K562 (cell line): ENCODE measurements at places on chromosomes 1 and 21.

- peak; percentile 83 for DNase-seq
Measured at GRCh38 chr21:35206141-35207125, 157.3 kb upstream of the RUNX1 start.

DNA sequence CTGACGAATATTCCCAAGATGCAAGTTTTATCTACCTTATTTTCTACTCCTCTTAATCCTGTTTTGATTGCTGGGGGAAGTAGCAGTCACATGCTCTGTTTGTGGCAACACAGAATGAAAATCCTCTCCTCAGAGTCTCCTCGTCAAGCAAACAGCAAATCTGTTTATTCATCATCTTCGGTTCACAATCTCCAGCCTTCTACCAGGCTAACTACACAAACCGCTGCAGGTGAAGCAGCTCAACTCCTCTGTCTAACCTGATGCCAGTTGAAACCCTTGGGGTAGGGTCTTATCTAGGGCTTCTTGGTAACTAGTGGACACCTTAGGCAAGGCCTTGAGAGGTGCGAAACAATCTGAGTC lies 91.0 kb downstream of the SIPA1L2 start:
- DNase-seq: no peak

DNA sequence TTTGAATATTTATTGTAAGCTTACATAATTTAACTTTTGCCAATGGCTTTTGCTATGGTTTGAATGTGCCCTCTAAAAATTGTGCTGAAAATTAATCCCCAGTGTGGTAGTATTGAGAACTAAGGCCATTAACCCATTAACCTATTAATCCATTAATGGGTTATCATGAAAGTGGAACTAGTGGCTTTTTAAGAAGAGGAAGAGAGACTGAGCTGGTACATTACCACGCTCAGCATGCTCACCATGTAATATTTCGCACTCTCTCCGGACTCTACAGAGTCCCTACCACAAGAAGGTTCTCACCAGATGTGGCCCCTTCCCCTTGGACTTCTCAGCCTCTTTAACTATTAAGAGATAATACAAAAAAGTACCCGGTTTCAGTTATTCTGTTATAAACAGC lies 164.4 kb upstream of the ZRANB2 start:
- no peak for DNase-seq

- DNase-seq: peak; percentile 97
Measured at GRCh38 chr1:43329995-43330751, 7.4 kb upstream of the MPL start.

- DNase-seq: no peak
Measured at GRCh38 chr1:167602840-167603239, 27.2 kb upstream of the RCSD1 start.

GRCh38 chr1:187051618-187052232 lies 223.0 kb downstream of the PLA2G4A start:
- DNase-seq: peak; percentile 63

DNA sequence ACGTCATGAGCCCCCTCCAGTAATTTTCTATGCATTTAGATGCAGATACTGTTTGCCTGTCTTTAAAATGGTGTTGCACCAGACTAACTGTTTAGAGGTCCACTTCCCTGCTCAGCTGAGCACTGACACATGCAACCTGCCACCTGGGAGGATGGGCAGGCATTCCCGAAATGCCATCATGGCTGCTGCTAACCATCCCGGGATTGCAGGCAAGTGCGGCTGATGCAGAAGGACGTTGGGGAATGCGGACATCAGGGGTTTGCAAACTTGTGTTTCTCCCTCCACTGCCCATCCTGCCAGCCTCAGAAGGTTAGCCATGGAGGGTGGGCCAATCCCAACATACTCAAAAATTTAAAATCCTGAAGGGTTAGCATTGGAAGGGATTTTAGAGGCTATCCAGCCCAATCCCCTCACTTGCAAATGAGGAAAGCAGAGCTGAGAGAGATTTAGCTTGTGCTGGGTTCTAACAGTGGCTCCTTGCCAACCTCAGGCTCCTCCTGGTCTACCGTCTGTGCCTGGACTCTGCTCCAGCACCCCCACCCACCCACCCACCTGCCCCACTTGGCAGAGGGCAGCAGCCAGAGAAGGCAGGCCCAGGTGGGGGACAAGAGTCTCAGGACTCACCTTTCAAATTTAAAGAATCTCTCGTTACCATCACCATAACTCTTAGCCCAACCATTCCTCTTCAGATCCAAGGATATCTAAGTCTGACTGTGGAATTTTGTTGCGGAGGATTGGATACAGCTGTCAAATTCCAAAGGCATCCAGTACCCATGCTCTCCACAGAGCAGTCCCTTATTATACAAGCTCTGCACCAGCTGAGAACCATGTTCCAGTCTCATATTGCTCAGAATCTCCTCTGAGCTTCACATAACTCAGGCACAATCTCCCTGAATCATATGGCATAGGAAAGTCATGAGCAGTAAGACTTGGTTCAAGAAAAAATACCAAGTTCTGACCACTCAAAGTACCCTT lies 34.2 kb downstream of the HIVEP3 start:
- no peak for DNase-seq

DNA sequence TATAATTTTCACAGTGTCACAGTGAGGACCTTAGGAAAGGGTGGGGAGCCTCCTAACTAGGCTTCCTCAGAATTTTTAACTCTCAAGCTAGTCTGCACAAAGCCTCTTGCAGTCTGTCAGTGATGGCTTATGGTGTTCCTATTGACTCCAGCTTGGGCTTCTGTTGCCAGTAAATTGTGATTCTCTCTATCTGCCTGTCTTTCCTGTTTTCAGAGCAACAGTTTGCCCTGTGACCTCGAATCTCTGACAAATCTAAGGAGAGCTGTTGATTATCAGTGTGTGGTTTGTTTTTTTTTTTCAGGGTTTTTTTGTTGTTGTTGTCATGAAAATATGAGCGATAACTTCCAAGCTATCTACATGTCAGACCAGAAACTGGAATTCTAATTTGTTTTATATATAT lies 423.2 kb upstream of the B3GALT2 start:
- DNase-seq: no peak

- DNase-seq: no peak
Measured at GRCh38 chr1:180892272-180892671, 20.4 kb upstream of the KIAA1614 start.

- no peak for DNase-seq
Measured at GRCh38 chr1:162388615-162389014, 7.1 kb downstream of the C1orf226 start.

GRCh38 chr1:97796711-97797110 lies 124.1 kb downstream of the DPYD start:
- no peak for DNase-seq

GRCh38 chr21:43639470-43640353 lies 19.6 kb downstream of the HSF2BP start:
- DNase-seq: no peak

DNA sequence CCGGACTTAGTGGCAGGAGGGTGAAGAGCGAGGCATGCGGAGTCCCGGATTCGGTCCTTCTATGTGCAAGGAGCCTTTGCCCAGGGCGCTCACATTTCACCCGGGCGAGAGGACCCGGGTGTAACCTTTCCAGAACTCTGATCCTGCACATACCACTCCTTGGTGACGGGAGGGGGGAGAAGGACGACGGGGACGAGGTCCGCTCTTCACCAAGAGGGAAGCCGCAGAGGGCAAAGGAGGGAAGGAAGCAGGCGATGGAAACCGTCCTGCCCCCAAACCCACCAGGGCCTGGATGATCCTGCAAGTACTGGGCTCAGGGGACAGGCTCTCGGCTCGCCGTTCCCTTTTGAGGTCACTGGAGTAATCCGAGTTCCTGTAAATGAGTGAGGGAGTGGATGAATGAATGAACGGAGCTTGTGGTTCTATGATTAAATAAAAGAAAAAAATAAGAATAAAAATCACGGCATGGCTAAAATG lies 993 bp downstream of the SYPL2 start:
- no peak for DNase-seq

- DNase-seq: no peak
Measured at GRCh38 chr1:37438869-37439343, 35.5 kb upstream of the ZC3H12A start.

GRCh38 chr1:57164584-57164983 lies 198.8 kb upstream of the C8B start:
- no peak for DNase-seq

DNA sequence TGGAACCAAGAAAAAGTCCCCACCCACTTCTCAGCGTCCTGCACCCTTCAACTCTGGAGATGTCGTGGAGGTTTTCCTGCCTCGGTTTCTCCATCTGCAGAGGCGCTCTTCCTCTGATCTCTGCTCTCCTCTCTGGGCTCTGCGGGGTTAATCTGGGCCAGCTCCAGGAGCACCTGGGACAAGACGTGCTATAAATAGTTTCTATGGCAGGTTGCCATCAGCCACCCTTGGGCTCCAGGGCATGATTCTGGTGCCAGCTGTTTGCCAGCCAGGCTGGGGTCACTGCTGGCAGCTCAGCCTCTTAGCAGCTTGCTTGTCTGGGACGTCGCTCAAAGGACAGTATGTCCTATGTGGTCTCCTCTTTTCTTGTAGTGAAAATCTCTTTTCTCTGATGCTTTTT lies 137.1 kb downstream of the ACTL8 start:
- DNase-seq: no peak

GRCh38 chr1:226603022-226603857 lies 54.7 kb downstream of the STUM start:
- DNase-seq: no peak

GRCh38 chr1:174654560-174654959 lies 206.8 kb downstream of the GPR52 start:
- DNase-seq: no peak

- no peak for DNase-seq
Measured at GRCh38 chr1:226497276-226497833, 51.2 kb upstream of the STUM start.

DNA sequence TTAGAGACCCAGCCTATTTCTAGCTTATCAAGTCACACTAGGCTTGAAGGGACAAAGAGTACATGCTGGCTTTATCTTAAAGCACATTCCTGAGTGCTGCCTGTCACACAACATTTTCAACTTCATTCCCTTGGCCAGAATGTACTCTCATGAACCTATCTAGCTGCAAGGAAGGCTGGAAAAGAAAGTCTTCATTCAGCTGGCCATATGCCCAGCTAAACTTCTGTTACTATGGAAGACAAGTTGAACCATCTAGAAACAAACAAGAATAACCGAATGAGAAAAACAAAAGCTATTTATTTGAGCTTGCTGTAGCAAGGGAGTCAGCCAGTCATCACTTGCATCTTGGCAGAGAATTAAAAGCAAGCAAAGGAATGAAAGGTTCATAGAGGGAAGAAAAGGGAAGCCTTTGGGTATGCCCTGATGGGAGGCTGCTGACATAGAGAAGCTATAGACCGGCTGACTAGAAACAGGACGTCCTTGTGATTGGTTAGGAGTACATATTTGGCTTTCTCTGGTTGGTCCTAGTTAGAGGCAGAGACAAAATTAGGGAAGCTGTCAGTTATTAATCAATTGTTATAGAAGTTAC lies 108.4 kb downstream of the NEK7 start:
- DNase-seq: no peak

DNA sequence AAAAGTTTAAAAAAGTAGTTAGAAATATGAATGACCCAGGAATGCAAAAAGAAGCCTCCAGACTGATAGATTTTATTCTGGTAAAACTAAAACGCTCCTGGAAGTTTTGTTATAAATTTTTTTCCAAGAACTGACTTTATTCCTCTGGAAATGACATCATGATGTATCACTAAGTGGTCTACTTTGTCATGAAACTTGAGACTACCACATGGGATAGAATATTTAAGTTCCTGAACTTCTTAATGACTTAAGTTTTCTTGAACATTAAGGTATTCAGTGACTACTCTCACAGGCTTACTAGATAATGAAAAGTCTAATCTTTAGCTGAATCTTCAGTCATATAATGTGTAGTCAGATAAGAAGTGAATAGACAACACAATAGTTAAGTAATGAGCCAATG lies 842.2 kb downstream of the USP25 start:
- DNase-seq: no peak

GRCh38 chr1:200464784-200465400 lies 55.1 kb upstream of the ZNF281 start:
- no peak for DNase-seq

DNA sequence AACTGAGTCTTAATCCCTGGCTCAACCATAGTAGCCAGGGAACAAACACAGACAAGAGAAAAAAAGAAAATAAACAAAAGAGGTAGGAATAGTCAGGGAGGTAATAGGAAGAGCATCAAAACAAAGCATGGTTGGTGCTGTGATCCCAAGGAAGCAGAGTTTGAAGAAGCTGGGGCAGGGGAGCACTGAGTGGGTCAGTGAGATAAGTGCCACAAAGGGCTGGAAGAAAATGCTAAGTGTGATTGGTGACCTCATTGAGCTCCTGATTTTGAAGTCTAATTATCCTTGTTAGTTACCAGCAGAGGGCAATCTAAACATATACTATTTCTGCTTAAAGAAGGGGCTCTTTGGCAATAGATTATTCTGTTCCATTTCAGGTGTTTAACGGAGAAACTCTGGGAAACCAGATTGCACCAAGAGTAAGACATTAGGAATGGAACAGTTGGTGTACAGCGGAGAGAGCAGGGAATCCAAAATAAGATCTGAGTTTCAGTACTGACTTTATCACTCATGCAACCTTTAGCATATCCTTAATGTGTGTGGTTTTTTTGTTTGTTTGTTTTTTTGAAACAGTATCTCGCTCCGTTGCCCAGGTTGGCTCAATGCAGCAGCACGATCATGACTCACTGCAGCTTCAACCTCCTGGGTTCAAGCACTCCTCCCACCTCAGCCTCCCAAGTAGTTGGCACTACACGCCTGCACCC lies 30.7 kb upstream of the KIAA1614 start:
- peak; percentile 76 for DNase-seq

- DNase-seq: peak; percentile 56
Measured at GRCh38 chr1:185388346-185388745, 71.3 kb upstream of the IVNS1ABP start.

GRCh38 chr1:13832536-13832935 lies 132.5 kb downstream of the PRDM2 start:
- no peak for DNase-seq

- no peak for DNase-seq
Measured at GRCh38 chr1:74463333-74463988, 49.0 kb downstream of the LRRC53 start.

GRCh38 chr1:28156821-28157220 lies 19.7 kb downstream of the PTAFR start:
- no peak for DNase-seq

- no peak for DNase-seq
Measured at GRCh38 chr21:32949701-32950100, 76.0 kb upstream of the OLIG2 start.

GRCh38 chr1:26932531-26932930 lies 11.0 kb downstream of the NUDC start:
- no peak for DNase-seq

DNA sequence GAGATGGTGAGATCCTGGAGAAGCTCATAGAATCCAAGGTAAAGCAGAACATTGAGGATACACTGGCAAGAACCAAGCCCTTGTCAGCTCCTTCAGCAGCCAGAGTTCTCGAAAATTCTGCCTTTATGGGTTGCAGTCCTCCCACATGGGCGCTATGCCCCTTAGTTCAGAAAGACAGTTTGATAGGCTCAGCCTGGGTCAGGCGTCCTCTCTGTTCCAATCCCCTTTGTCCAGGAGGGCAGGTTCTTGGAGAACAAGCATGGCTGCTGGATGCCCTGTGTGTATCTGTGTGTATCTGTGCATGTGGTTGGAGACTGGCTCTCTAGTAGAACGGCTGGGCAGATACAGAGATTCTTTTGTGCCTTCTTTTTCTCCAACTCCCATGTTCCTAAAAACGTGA lies 8.0 kb upstream of the NBL1 start:
- no peak for DNase-seq

- DNase-seq: no peak
Measured at GRCh38 chr1:22472596-22472995, 20.9 kb downstream of the ZBTB40 start.

- DNase-seq: no peak
Measured at GRCh38 chr1:115062542-115063004, 26.7 kb downstream of the TSPAN2 start.
